NB4 (cell line): ENCODE measurements at places on chromosomes 13 and 19.

GRCh38 chr13:52800856-52801255 is 47.6 kb downstream of the PCDH8 start:
- DNase-seq = no peak

DNA sequence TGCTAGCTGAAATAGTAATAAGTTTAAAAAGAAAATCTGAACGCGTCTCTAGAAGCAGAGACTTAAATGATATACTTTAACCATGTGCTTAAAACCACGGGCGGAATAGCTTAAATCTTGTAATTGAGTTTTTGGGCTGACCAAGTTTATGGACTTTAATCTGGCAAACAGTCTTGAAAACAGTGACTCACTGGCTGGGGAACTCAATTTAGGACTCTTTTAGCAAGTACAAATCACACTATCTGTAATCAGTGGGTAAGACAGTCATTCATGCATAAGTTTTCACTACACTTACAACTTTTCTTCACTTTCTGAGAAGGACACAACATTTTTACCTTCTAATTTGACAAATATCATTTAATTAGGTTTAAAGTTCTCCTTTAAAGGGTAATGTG is 26.8 kb downstream of the ZNF627 start:
- no peak for DNase-seq

GRCh38 chr19:13181747-13182388 is 31.7 kb downstream of the IER2 start:
- DNase-seq = peak; percentile 91

DNA sequence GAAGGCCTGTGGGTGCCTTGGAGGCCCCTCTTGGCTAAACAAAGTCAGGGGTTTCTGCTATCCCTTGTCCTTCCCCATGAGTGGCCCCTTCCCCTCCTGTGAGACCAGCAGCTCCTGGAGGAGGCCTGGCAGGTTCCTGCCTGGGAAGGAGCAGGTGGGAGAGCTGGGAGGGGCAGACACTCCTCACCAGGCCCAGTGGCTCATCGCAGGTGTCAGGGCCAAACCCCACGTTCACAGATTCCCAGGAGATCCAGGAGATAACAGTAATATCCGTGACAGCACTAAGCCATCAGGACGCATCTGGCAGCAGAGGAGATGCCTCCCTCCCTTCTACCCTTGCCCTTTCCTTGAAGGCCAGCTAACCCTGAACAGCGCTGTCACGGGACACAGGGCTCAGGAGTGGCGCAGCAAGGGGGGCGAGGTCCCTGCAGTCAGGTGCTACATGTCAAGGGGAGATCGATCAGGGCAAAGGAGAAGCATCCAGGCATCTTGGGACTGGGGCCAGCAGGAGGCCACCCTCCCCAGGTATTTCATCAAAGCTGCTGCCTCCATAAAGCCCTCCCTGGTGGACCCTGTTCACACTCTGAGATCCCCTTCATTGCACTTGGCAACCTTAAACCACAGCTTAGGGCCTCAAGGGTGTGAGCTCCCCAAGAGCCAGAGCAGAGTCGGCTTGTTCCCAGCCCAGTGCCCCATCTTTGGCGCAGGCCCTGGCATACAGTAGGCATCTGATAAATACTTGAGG is 4.8 kb downstream of the CEBPA start:
- DNase-seq = peak; percentile 57

DNA sequence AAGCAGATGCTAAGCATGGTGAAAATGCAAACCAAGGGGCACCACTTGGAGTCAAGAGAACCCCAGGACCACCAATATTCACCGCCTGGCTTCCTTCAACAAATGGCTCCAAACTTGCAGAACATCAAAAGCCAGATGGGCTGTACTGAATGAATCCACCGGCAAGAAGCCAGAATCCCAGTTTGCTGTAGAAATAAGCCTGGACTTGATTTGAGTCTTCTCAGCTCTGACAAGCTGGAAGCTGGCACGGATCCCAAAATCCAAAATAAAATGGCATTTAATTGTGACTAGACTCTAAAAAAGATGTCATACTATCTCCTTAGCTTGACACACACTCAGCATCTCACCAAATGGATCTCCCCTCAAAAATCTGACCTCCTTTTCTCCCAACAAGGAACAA is 11.9 kb downstream of the EFNB2 start:
- DNase-seq = no peak

DNA sequence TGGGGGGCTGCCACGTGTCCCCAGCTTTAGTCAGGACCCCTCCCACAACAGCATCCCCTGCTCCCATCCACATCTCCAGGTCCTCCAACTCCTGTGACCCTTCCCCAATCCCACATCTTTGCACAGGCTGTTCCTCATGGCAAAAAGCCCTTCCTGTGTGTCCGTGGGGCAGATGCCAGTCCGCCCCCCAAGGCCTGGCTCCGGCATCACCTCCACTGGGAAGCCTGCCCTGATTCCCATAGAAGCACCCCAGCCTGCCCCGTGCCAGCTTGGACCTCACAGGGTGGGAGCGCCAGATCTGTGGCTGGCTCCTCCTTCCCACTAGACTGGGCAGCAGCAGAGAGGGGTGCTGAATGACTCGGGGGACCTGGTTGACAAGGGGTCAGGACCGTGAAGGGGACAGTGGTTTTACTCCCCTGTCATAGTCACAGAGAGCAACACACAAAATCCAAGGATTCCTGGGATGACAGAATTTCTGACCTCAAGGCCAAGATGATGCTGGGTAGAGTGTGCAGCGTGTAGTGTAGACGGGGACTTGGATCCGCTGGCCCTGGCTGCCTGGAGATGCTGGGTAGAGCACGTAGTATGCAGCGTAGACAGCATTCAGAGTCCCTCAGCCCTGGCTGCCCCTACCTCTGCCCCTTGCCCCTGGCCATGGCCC is 13.3 kb downstream of the KLF2 start:
- no peak for DNase-seq

DNA sequence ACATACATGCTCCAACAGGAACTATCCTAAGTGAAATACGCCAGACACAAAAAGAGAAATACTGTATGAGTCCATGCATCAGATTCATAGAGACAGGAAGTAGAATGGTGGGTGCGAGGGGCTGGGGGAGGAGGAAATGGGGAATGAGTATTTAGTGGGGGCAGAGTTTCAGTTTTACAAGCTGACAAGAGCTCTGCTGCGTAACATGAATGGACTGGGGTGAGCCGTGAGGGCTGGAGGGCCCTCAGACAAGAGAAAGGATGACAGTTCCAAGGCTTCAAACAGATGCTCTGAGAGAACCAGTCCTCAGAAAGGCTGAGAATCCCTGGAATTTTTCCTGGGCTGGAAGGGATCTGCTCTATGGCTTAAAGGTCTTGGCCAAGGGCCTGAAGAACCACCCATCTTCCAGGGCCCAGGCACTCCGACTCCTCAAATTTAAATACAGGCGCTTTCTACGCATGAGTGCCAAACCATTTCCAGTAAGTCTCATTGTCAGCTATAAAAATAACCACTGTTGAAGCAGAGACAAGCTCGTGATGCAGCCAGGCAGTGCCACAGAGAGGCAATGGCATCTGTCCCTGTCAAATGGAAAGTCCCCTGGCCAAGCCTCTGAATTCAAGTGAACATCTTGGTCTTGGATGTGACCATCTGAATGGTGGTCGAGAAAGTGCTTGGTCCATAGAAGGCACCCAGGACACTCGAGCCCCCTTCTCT is 17.5 kb downstream of the KLF2 start:
- peak; percentile 57 for DNase-seq

DNA sequence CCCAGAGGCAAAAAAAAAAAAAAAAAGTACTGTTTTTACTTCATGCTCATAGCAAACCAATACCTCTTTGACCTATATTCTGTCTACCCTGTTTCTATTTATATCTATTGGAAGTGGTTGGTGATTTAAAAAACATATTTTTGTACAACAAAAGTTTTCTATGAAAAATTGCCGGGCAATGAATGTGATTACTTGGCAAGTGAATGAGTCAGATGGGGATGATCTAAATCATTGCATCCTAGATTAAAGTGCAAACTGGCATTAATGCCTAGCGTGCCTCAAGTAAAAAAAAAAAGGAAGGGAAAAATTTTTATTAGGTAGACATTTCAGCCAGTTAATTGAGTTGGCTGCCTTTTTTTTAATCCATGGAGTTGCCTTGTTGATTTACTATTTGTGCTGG is 500.6 kb downstream of the KCTD12 start:
- DNase-seq = no peak

DNA sequence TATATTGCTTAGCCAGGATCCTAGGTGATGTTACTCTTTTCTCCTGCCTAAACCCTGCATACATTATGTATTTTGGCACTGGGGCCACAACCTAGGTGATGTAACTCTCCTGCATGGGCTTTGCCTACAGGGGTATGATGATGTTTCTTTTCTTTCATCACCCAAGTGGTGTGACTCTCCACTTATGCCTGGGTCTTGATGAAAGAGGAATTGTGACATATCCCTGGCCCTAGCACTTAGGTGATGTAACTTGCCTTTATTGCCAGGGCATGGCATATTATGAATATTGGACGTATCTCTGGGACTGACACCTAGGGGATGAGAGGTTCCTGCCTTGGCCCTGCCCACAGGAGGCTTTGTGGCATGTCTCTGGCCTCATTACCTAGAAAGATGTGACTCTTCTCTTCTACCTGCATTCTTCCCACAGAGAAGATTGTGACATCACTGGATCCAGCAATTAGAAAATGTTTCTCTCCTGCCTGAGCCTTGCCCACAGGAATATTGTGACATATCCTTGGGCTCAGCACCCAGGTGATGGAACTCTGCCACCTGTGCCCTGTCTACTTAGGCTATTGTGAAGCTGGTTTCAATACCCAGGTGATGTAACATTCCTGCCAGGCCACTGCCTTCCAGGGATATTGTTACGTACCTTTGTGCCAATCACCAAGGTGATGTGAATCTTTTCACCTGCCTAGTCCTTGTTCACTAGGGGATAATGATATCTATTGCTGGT is 27.3 kb upstream of the ZNF254 start:
- no peak for DNase-seq

DNA sequence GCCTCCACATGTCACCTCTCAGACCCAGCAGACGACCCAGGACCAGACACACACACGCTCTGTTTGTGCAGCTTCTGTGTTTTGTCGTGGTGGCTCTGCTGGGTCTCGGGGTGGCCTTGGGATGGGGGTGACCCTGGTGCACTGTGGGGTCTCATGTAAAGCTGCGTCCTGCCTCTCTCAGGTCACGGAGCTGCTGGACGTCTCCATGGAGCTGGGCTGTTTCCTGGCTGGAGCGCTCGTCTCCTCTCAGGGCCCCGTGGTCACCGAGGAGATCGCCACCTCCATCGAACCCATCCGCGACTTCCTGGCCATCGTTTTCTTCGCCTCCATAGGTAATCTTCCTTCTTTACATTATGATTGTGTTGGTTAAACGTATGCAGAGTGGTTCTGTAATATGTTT is 45.4 kb upstream of the TFDP1 start:
- no peak for DNase-seq

DNA sequence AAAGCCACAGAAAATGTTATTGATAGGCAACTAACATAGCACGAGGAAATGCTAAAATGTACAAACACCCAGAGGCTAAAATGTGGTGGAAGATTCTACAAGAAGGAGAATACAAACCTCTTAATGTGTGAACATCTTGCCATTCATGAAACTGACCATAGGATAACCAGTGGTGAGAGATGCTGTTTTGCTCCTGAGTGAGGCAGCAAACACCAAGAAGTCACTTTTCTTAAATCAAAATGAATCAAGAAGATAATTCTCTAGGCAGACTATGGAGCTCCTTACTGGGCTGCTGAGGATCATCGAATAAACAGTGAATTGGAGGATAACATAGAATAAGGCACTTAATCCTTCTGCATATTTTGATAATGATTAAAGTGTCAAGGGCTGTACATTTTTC is 375.4 kb upstream of the SLITRK6 start:
- DNase-seq = no peak

GRCh38 chr13:112445411-112446271 is 69.5 kb downstream of the SPACA7 start:
- no peak for DNase-seq

- no peak for DNase-seq
Observed at GRCh38 chr13:82797876-82798275, 1084.4 kb downstream of the SLITRK1 start.

DNA sequence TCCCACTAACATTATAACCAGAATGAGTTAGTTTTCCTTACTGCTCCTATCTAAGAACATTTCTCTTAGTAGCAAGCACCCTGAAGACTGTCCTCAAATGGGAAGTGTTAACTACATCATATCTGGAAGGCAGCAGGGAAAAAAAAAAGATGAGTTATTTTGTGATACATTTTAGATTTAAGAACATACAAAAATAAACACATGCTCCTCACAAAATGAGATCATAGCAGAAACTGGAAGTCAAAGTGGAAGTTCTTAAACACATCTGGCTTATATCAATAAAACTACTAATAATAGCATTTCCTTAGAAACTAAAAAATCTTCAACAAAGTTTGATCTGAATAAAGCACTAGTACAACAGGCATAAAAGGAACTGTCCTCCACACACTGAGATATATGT is 70.4 kb downstream of the SLITRK6 start:
- no peak for DNase-seq

DNA sequence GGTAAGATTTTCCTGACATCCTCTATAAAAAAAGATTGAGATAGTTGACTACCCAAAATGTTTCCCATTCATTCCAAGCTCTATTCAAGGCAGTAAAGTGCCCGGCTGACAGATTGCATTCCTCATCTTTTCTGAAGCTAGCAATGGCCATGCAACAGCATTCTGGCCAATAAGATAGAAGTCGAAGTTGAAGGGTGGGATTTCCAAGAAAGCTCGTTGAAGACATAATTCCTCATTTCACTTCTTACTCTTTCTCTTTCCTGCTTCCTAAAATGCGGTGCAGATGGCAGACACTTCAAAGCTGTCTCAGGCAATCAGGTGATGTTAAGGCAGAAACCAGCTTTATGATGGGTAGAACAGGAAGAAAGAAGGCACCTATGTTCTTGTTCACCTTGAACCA is 13.4 kb upstream of the ALOX5AP start:
- DNase-seq = no peak

- DNase-seq = peak; percentile 64
Observed at GRCh38 chr19:42132851-42133528, 744 bp upstream of the POU2F2 start.

DNA sequence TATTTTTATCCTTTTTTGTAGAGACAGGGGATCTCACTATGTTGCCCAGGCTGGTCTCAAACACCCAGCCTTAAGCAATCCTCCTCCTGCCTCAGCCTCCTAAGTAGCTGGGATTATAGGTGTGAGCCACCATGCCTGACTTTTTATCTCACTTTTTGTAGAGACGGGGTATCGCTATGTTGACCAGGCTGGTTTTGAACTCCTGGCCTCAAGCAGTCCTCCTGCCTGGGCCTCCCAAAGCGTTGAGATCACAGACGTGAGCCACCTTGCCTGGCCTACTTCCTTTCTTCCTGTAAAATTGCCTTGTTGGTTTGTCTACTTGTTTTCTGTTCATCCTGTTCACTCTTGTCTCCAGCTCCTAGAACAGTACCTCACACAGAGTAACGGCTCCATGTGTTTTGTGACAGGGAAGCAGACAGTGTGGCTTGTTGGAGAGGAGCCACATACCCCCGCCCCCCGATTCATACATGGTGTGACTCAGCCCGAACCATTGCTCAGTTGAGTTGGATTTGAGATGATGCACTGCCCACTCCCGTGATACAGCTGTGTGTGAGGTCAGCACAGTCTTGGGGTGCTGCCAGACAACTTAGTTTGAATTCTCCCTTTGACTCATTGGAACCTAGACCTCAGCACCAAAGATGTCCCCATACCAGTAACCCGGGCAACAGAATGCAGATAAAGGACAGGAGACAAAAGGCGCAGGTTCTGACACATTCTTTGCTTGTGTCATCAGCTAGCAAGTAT is 34.2 kb downstream of the GPR42 start:
- no peak for DNase-seq
